ENCODE measurements at places on chromosomes 3 and 15.

GRCh38 chr3:72446218-72447058 is 401.8 kb downstream of the SHQ1 start:
- peak; percentile 22 for DNase-seq

- peak; percentile 11 for DNase-seq
These were observed 503.9 kb upstream of the NR2F2 start for GRCh38 chr15:95826412-95827195.

GRCh38 chr3:161484226-161484625 is 12.4 kb upstream of the OTOL1 start:
- no peak for DNase-seq

- DNase-seq: no peak
These were observed 154.8 kb downstream of the WDR76 start for GRCh38 chr15:43981576-43981975.

DNA sequence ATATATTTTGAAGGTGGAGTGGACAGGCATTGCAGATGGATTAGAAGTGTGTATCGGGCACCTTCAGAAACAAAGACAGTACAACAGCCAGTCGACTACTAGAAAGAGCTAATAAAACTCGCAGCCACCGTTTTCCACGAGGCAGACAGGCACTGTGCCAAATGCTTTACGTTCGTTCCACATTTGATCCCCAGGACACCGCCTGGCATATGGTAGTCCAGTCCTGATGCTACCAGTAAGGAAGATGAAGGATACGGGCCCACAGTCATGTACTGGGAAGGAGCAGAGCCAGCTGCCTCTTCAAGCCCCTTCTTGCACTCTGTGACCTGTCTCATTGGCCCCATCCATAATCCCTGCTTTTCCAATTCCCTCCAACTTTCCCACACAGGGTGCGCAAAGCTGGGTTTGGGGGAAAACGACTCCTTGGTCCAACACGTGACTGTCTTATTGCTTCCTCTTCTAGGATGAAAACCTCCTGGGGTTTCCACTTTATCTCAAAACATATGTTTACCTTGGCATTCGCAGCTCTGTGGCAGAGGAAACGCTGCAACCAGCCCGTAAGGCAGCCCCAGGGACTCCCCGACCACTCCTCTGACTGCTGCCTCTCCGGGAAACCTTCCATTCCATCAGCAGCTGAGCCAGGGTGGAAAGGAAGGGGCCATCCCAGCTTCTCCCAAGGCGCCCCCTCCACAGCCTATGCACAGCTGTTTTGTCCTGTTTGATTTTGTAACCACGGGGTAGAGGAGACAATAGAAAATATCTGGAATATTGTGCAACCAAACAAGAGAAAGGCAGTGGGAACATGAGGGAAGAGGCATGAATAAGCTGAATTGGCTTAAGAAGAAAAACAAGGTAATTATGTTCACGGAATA is 107.4 kb downstream of the ADAMTS17 start:
- DNase-seq: no peak
